Activated CD4-positive, CD25-positive, alpha-beta regulatory T cell treated with anti-CD3 and anti-CD28 coated beads, Interleukin-2, amount 50 U/mL, for 16 hours (primary cell): ENCODE measurements at places on chromosomes 6 and 20.

- DNase-seq = no peak
These were observed 4.2 kb downstream of the ZNF337 start for GRCh38 chr20:25692499-25692898.

- DNase-seq = no peak
These were observed 77.1 kb downstream of the FGD2 start for GRCh38 chr6:37082390-37083130.

DNA sequence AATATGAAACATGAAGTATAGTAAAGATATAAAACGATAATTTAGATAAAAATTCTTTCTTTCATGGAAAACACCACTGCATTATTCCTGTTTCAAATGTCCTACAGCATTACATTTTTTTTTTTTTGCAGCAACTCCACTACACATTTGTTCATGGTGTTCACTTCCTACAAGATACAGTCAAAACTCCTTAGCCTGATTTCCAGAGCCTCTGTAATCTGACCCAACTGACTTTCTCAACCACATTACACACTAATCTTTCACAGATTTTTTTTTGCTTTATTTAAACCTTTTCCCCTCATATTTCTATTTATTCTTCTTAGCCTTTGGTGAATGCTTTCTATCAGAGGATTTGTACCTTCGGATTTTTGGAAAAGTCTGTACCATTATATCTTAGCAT is 176.5 kb upstream of the PDE7B start:
- DNase-seq = no peak

DNA sequence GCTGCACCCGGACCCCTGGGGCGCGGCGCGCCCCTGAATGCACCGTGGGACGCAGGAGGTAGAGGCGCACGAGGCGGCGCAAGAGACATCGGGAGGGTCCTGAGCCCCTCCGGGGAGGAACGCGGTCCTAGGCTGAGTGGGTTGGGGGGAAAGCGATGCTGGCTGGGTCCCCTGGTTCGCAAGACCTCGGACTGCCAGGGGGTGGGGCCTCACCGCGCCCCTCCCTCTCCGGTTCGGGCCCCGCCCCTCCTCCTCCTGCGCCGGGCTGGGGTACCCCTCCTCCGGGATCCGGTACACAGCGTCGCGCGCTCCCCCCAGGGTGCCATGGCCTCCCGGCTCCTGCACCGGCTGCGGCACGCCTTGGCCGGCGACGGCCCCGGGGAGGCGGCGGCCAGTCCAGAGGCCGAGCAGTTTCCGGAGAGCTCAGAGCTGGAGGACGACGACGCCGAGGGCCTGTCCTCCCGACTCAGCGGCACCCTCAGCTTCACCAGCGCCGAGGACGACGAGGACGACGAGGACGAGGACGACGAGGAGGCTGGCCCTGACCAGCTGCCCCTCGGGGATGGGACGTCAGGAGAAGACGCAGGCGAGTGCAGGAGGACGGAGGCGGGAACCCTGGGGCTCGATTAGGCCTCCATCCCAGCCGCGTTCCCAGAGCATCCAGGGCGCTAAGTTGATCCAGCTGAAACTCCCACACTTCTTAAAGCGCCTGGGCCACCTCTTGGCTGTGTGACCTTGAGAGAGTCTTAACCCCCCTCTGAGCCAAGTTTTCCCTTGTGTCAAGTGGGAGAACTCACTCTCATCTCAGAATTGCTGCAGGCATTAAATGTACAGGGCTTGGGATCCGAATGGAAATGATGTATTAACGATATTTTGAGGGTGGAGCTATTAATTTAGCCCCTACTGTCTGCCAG is 541 bp downstream of the SNX21 start:
- DNase-seq = no peak

DNA sequence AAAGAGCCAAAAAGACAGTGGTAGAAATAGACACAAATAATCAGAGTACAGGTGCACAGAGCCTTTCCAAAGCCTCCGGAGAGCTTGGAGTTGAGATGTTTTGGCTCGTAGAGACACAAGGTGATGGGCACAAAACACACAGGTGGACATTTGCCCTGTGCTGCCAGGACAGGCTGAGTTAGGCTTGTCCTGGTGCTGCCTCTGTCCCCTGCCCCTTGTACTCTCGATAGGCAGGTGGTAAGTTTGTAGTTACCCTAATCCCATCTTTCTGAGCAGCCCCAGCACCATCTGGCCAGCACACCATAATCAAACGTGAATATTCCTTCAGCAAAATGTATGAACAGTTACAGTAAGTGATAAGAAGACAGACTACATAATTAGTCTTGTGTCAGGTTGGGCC is 95.5 kb downstream of the FOXC1 start:
- no peak for DNase-seq

DNA sequence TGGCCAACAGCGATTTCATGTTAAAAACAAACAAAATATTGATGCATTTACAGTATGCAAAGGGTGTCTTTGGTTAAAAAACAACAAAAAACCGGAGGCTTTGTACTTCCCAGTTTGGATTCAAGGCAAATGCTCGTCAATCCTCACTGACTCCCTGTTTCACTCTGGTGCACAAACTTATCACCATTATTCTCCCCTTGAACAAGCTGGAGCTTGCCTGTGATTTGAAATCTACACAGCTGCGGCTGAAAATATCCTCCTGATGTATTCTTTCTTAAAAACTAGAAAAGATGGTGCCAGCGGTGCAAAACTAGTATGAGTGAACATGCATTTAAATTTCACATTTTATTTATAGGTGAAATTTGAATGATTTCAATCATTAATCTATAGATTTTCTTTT is 3.3 kb downstream of the PERP start:
- DNase-seq = no peak

DNA sequence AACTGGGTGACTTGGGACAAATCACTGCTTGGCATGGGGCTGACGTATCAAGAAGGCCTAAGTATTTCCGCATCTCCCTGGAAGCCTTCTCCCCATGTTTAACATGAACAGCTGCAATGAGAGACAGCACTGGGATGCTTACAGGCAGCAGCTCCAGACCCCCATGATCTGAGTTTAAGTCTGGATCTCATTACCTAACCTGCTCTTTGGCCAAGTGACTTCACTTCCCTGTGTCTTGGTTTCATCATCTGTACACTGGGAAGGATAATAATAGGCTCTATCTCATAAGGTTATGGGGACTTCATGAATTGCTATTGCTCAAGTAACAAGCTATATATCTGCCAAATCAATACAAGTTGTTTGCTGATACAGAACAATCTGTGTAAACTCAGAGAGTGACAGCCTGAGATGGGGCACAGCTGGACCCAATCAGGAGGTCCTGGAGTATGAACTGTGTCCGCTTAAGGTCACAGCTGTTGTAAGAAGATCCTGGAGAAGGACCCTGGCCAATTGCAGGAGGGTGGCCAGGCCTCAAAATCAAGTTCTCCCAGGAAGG is 56.0 kb downstream of the TGM2 start:
- no peak for DNase-seq

- no peak for DNase-seq
These were observed 51.9 kb downstream of the ADGRG6 start for GRCh38 chr6:142353690-142354089.

GRCh38 chr20:53826090-53826489 is 232.5 kb upstream of the ZNF217 start:
- no peak for DNase-seq

DNA sequence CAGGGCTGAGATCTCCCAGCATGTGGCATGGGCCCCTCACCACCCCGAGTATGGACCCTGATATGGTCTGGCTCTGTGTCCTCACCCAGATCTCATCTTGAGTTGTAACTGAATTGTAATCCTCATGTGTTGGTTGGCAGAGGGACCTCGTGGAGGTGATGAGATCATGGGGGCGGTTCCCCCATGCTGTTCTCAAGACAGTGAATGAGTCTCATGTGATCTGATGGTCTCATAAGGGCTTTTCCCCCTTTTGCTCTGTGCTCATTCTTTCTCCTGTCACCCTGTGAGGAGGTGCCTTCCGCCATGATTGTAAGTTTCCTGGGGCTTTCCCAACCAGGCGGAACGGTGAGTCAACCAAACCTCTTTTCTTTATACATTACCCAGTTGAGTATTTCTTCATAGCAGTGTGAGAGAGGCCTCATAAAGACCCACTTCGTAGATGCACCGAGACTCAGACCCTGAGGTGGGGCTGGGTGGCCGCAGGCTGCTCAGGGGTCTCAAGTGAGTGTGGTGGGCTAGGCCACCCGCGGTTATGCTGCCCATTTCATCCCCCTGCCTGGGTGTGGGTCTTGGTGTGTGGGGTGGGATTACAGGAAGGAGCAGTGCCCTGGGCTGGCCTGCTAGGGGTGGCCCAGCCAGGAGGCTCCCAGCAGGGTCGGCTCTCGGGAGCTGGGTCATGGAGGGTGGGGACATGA is 26.2 kb upstream of the GATA5 start:
- peak; percentile 54 for DNase-seq

- no peak for DNase-seq
These were observed 84.4 kb downstream of the ELOVL5 start for GRCh38 chr6:53264337-53264736.

- DNase-seq = no peak
These were observed 44.8 kb downstream of the RIPOR2 start for GRCh38 chr6:24891004-24891403.

GRCh38 chr6:11363881-11364576 is 131.6 kb upstream of the NEDD9 start:
- peak; percentile 44 for DNase-seq

DNA sequence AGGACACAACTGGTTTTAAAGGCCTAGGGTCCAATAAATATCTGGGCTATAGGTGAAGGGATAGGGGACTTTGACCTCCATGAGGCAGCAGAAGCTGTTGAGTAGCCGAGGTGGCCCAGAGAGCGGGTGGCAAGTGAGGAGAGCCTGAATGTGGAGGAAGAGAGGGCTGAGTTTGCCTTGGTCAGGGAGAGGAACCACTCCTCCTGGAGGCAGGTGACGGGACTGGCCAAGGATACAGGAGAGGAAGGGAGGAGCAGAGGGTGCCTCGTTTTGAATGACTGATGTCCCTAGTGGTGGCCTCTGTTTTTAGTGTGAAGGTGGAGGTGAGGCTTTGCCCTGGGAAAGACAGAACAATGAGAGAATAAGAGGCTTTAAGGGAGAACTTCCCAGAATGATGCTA is 19.1 kb upstream of the AAR2 start:
- no peak for DNase-seq

DNA sequence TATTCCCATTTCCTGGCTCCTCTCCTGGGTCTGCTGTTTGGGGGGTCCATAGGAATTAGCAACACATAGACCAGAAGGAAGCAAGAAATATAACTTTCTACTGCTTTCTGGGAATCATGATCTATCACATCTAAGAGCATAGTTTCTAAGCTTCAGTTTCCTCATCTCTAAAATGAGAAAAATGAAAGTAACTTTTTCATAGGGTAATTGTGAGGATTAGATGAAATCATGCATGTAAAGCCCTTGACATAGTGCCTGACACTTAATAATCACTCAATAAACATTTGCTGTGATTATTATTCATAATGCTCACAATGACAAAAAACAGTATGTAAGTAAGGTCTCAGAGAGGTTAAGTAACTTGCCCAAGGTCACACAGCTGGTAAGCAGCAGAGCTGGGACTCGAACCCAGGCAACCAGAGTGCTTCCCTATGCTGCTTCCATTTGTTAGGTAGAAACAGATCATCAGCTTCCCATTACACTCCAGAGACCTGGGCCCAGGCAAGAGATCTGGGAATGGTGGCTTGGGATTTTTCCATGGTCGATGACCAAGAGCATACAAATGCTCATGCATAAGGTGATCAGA is 86.6 kb upstream of the MAFB start:
- DNase-seq = no peak

GRCh38 chr6:2237001-2237400 is 8.4 kb downstream of the GMDS start:
- DNase-seq = no peak

DNA sequence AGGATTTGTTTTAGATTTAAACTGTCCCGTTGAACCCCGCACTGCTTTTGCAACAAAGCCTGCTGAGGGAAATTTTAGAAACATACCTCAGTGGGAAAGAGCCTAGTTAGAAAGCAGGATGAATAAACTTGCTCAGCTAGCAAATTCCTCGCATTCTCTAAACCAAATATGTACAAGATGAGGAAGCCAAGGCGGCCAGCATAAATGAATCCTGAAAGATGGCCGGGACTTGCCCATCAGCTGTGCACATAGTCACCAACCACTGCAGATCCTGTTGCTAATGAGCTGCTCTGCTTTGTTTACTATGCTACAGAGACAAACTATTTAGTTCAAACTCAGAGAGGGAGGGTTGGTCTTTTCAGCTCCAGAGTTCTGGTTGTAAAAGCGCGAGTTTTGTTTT is 49.0 kb downstream of the TMEM170B start:
- DNase-seq = no peak

DNA sequence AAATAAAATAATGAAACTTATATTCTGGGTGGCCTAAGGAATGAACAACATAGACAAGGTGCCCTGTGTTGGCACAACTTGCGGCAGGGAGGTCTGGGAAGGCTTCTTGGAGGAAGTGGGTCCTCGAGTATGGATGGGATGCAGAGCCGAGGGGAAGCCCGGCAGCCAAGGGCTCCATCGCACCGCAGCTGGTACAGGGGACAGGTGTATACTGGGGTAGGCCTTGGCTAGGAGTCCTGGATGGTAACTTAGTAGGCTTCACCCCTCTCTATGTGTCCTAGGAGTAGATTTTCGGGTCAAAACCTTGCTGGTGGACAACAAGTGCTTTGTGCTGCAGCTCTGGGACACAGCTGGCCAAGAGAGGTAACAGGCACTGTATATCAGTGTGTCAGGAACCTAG is 28.0 kb downstream of the RAB44 start:
- no peak for DNase-seq

- no peak for DNase-seq
These were observed 25.9 kb downstream of the JAG1 start for GRCh38 chr20:10647909-10648308.

DNA sequence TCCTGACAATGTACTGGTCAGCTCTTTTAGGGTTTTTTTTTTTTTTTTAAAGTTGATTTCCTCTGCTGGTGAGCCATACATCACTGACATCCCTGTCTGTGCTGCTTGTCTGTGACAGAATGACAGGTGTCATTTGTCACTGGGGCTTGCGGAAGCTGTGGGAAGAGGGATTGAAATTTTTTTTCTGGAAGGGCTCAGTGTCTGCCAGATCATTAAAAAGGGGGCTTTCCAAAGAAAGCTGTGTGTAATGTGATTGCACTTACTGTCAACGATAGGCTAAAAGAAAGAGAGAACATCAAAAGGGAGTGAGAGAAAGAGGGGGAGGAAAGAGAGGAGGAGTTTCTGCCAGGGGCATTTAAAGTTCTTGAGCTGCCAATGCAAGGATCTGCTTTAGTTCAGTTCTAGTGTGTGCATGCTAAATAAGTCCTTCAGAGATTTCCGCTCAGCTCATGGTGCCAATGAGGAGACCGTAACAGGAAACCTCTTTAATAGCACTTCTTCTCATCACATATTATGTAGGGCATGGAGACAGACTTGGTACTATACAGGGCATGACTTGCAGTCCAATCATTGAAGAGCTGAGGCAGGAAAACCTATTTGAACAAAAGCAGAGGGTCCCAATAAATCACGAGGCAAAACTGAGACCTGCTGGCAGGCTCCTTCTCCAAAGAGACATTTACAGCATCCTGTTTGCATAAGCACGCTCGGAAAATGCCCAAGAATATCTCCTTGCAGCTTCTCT is 177.2 kb downstream of the TSHZ2 start:
- DNase-seq = no peak

GRCh38 chr20:7708112-7708511 is 232.1 kb downstream of the HAO1 start:
- no peak for DNase-seq
